ENCODE measurements at places on chromosomes 2 and 18.

GRCh38 chr18:63897072-63897471, 9.6 kb downstream of the SERPINB2 start:
- no peak for DNase-seq

DNA sequence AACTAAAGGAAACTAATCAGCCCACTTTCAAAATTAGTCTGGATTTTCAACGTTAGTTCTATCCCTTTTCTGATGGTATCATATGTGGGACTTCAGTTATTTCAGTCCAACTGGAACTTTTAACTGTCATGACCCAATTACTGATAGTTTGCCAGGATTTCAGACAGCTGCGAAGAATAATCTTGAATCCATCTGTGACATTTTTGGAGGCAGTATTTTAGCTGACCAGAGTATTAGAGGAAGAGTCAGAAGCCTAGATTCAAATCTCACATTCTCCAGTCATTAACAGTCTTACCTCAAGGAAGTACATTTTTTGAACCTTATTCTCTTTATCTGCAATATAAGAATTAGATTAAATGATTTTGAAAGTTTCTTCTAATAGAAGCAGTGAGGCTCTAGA, 81.3 kb downstream of the PTRHD1 start:
- DNase-seq = no peak

DNA sequence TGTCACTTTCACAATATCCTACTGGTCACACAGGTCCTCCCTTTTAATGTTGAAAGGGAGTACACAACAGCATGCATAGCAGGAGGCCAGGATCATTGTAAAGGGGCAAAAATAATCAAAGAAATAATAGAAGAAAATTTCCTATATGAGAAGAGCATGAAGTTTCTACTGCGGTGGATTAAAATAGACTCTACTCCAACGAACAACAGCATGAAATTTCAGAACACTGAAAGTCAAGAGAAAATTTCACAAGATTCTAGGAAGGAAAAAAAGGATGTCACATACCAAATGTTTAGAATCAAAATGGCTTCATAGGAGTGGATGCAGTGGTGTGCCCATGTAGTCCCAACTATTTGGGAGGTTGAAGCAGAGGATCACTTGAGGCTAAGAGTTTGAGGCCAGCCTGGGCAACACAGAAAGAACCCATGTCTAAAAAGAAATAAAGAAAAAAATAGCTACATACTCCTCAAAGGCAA, 72.0 kb upstream of the EPAS1 start:
- no peak for DNase-seq

DNA sequence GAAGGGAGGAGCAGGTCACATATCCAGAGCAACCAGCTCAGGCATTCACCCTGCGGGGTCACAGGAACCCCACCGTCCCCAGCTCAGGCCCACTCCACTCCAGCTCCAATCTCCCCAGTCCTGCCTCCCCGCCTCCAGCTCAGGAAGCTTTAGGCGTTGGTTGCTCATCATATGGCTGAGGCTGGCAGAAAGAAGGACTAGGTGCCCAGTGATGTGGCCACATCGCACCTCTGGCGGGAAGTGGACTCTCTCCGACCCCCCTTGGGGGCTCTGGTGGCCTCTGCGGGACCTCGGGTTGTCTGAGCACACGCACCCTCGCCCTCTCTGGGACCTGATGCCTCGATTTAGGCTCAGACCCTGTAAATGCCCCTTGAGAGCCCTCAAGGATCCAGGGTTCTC, 187.7 kb downstream of the ZFP36L2 start:
- no peak for DNase-seq

DNA sequence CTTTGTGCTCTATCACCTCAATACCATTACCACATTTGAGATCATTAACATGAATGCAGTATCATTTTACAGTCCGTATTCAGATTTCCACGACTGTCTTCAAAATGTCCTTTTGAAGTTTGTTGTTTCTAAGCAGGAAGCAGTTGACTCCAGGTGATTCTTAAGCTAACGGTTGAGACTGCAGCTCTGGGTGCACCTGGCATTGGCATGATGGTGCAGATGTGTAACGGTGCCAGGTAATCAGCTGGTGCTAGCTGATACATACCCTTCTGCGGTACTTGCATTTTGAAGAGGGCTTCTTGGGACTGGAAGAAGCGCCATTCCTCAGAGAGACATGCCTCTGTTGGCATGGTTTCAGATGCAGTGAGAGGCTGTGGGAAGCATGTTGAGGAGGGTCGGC, 19.5 kb downstream of the SIGLEC15 start:
- no peak for DNase-seq

- DNase-seq = no peak
These were observed 58.4 kb upstream of the CDCA7 start for GRCh38 chr2:173296235-173296634.

GRCh38 chr18:55302167-55302833, 285.7 kb downstream of the TCF4 start:
- no peak for DNase-seq

- DNase-seq = no peak
These were observed 16.7 kb upstream of the WIPF1 start for GRCh38 chr2:174614261-174614660.

GRCh38 chr2:72147303-72147971, at the start of gene CYP26B1:
Gene CYP26B1 (minus strand): TSS chr2:72147862. CDS start chr2:72147834, 28 bp downstream.
- DNase-seq = no peak

- no peak for DNase-seq
These were observed 345.6 kb downstream of the GRB14 start for GRCh38 chr2:164275659-164276058.

- DNase-seq = no peak
These were observed 28.5 kb upstream of the TMBIM1 start for GRCh38 chr2:218320704-218321336.

GRCh38 chr2:39728941-39729351, 50.1 kb downstream of the THUMPD2 start:
- DNase-seq = peak; percentile 21

DNA sequence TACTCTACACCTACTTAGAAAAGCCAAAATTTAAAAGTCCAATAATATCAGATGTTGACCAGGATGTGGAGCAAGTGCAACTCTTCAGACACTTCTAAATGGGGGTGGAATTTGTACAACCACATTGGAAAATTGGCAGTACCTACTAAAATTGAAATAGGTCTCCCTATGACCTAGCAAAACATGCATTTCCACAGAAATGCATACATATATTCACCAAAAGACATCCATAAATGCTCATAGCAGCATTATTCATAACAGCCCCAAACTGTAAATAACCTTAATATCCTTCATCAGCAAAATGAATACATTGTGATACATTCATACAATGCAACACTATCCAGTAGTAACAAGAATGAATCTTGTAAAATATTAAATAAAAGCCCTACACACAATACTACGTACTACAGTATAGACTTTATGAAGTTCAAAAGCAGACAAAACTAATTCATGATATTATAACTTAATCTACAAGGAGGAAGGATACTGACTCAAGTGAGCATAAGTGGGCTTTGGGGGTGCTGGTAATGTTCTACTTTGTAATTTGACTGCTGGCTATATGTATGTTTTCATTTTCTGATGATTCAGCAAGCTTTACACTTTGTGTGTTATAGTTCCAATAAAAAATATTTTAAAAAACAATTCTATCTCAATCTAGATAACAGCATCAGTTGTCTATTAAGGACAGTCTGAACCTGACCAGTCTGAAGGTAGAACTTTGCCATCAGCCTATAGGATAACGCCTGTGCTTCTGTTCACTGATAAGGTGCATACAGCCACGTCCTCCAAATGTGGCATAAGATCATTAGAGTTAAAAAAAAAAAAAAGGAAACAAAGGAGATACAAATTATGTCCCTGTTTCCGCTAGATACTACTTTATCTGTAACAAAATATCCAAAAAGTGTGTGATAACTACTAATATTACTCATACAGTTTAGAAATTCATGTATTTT, 6.6 kb upstream of the TNFRSF11A start:
- DNase-seq = no peak

GRCh38 chr2:37782721-37783371, 111.4 kb upstream of the CDC42EP3 start:
- no peak for DNase-seq

DNA sequence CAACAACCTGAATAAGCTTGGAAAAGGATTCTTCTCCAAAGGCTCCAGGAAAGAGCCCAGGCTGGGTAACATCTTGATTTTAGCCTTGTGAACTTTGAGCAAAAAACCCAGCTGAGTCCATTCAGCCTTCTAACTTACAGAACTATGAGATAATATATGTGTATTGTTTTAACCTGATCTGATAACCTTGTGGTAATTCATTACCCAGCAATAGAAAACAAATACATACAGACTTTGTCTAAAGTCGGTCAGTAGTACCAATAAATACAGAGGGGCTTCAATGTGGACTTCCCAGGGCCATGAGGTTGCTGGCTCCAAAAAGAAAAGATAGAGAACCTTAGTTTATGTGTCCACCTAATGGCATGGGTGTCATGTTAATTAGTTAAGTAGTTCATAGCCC, 191.8 kb downstream of the KCNH7 start:
- DNase-seq = no peak

DNA sequence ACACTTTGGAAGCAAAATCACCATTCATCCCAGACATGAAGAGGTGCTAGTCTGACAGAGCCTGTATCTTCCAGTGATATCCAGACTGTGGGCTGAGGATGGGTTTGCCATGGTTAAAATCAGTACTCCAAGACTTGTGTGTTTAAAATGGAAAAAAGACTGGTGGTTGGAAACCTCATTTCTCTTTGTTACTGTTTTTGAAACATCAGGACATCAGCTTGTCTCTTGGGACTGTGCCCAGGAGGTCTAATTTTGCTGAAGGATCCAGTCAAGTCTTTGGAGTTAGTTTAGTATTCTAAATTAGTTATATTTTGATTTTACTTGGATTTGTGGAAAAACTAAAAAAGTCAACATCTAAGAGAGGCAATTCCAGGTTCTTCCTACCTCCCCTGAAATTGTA, 578.4 kb downstream of the PLCL1 start:
- no peak for DNase-seq

GRCh38 chr18:74166386-74166785, 18.1 kb downstream of the TIMM21 start:
- no peak for DNase-seq

GRCh38 chr2:49753344-49753985, 599.1 kb upstream of the FSHR start:
- no peak for DNase-seq

- DNase-seq = peak; percentile 83
These were observed at the start of gene GPR55 for GRCh38 chr2:230924470-230925341. Gene GPR55 (minus strand): TSS chr2:230925242. CDS start chr2:230910962, 14,280 bp downstream.

DNA sequence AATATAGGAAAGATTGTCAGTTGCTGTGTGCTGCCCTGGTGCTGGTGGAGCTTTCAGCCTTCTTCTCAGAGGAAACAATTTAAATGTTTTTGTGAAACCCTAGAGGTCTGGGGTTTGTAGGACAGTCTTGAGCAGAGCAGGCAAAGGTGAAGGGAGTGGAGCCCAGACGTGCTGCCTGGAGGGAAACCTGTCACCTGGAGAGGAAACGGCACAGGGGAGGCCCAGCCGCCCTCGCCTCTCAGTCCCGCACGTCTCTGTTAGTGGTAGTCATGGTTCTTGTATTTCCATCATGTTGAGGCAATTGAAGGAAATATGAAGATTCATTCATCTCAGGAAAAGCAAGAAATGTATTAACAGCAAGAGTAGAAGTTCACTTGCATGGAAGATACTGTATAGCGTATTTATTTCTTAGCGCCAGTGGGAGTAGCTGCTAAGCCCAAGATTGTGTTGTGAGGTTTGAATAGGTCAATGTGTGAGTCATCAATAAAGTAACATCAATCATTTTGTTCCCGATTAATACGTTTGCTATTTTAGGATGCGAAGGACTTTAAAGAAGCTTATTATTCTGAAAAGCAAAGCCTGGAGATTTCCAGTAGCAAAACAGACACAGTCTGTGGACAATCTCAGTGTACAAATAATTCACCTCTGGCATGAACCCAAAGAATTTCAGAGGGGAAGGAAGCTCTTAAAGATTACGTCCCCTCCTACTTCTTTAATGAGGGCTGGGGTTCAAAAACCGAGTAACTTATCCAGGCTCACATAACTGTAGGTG, 70.4 kb downstream of the LRRFIP1 start:
- DNase-seq = peak; percentile 46

DNA sequence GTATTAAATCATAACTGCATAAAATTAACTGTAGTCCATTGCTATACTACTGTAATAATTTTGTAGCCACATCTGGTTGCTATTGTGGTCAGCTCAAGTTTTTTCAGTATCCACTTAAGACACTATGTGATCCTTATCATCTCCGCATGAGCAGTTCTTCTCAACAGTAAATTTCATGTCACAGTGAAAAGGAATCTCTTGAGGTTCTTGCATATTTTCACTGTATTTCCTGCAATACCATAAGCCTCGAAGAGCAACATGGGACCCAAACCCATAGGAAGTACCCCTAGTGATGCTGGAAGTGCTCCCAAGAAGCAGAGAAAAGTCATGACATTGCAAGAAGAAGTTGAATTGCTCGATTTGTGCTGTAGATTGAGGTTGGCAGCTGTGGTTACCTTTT, 86.7 kb downstream of the LDLRAD4 start:
- no peak for DNase-seq

DNA sequence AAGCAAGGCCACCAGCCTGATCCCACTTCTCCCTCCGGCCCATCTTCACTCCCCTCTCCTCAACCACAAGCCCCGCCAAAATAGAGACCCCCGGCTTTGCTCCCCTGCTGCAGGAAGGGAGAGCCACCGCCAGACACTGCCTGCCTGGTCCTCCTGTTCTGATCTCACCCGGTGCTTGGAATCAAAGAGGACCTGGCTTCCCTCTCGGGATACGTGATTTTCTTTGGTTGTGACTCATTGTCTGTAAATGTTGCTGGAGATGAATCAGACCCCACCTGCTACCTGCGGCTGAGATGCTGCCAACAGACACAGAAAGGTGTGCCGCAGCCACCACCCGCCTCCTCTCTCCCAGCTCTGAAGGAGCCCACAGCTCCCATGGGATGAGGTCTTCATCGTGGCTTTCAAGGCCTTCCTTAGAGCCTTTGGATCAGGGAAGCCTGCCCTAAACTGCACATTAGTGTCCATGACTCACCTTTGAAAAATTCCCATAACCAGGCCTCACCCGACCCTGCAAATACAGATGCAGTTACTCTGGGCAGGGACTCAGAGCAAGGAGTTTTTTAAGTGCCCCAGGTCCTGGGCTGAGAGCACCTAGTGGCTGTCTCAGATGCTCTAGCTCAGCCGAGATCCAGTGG, 79.4 kb upstream of the ZNF532 start:
- DNase-seq = no peak

GRCh38 chr2:236161082-236161462, 7.1 kb downstream of the GBX2 start:
- no peak for DNase-seq

DNA sequence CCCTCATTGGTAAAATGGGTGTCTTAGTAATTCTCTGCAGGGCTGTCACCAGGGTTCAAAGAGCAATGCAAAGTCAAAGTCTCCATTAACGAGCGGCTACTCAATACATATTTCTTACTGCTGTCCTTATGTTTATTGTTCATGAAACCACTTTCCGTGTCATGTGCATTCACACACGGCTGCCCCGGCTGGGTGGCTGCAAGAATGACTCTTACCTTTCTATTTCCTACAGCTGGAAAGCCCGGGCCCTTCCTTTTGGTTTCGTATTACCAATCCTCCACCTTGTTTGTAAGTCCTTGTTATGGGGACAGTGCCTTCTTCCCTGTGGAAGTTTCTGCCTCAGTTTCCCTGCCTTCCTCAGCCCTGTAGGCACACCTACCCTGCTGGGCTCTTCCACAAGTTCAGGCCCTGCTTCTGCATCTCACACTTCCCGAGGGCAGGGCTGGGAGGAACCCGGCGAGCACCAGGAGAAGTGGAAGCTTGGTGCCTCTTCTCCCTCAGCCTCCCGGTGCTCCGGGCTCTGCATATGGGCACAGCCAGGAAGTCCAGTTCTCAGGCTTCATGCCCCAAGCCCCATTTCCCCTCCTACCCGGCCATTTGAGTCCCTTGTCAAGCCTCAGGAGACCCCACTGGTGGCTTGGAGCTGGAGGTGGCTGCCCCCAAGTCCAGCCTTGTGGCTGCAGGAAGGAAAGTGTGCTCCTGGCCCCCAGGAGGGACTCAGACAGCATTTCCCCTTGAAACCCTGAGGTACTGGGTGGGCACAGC, 18.7 kb upstream of the ACKR3 start:
- DNase-seq = peak; percentile 31
